ENCODE measurements at places on chromosomes 3 and 15.

GRCh38 chr3:23435318-23435717, 232.2 kb downstream of the UBE2E2 start:
- no peak for DNase-seq

GRCh38 chr15:71761649-71762048, 48.7 kb upstream of the NR2E3 start:
- DNase-seq = peak; percentile 66

- no peak for DNase-seq
Measured at GRCh38 chr3:125643172-125643571, 47.9 kb upstream of the OSBPL11 start.

DNA sequence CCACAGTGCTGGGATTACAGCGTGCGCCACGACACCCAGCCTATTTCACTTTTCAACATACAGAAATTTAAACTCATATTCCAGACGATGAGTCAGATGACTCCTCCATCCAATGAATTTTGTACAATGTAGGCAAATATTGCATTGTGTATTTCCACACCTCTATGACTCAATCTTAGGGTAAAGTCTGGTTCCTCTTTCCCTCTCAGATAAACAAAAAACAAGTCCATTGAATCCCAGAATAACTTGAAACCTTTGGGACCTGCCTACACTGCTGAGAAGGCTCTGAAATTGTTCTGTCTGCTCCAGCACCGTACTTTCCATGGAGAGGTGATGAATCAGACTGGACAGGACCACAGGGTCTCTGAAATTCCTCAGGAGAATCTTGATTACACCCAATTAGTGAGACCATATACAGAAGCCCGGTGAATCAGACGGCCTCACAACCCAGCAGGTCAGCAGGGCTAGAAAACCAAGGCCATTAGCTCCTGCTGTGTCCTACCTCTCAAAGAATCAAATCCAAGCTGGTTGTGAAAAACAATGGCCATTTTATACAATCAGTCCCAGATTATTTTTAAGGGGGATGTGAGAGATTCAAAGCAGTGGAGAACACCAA, 112.6 kb downstream of the ERC2 start:
- DNase-seq = no peak

DNA sequence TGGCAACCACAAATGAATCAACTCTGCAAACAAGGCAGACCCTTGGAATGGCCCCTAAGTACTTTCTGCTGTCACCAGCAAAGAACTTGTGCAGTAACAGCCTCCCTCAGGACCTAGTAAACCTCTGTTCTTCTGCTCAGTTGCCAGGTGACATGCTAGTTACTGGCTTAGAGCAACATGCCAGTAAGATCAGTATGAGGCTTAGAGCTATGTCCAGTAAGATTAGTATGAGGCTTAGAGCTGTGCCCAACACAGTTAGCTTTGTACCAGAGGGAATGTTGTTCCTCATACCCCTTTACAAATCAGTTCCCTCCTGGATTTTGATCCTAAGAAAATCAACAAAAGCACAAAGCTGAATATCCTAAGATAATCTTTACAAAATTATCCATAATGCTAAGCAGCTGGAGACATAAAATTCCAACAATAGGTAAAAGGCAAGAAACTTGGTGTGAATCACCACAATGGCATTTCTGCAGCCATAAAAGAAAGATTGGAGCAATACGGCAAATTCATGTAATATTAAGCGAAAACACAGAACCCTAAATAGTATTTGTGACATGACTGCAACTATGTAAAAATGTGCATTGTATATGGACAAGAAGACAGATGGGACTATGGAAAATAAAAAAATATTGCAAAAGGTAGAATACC, 107.3 kb upstream of the LPP start:
- no peak for DNase-seq

DNA sequence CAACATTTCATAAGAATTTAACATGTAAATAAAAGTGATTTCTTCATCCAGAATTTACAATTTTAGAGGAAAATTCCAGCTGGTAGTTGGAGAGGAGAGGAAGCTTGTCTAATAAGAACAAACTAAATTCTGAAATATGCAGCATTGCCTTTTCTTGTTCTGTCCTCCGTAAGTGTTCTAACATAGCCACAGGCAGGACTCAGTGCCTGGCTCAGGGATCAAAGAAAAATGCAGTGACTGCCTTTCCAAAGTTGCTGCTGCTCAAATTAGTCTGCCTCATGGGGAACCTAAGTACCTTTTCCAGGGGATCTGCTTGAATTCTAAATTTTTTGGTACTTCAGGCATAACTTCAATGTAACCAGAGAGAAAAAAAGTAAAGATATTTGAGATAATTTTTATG, 713.0 kb upstream of the CADM2 start:
- DNase-seq = no peak
